ENCODE measurements at places on chromosomes 13 and 19.

DNA sequence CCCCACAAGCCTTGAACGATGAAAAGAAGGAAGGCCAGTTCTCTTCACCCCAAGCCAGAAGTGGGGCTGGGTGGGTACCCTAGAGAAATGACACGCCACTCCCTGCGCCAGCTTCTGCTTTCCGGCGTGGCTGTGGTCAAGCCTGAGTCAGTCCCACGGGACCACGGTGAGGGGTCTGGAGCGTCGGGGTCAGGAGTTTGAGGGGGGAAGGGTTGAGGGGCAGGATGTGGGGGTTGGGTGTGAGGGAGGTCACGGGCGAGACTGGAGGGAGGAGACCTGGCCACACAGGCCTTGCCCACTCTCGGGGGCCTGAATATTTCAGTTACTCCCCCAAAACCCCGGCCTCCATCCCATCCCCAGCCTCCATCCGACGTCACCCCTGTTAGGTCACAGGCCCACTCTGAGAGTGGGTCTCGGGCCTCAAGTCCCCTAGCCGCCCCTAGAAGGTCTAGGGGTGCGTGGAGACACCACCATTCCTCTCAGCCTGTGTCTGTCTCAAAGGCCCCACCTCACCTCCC lies 500 bp upstream of the IFI30 start:
- DNase-seq = peak; percentile 52

GRCh38 chr19:57338877-57339276 lies 12.2 kb upstream of the ZNF304 start:
- no peak for DNase-seq

DNA sequence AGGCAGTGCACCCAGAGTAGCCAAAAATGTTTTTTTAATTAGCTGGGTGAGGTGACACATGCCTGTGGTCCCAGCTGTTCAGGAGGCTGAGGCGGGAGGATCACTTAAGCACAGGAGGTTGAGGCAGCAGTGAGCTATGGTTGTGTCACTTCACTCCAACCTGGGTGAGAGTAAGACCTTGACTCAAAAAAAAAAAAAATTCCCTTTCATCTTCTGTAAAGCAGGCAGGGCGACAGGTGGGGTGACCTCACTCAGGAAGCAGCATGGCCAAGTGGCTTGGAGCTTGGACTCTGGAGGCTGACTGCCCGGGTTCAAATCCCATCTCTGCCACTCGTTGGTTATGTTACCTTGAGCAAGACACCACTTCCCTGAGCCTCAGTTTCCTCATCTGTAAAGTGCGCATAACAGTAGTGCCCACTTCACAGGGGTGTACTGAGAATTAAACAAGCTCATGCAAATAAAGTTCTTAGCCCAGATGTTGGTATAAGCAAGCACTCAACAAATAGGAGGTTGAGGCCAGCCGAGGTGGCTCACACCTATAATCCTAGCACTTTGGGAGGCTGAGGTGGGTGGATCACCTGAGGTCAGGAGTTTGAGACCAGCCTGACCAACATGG lies 48.3 kb downstream of the MAP4K1 start:
- DNase-seq = no peak

GRCh38 chr13:40172878-40173277 lies 493.6 kb downstream of the FOXO1 start:
- no peak for DNase-seq

GRCh38 chr13:70253834-70254233 lies 145.6 kb upstream of the KLHL1 start:
- DNase-seq = no peak

- no peak for DNase-seq
Measured at GRCh38 chr13:63110466-63110865, 1694.8 kb upstream of the PCDH20 start.

DNA sequence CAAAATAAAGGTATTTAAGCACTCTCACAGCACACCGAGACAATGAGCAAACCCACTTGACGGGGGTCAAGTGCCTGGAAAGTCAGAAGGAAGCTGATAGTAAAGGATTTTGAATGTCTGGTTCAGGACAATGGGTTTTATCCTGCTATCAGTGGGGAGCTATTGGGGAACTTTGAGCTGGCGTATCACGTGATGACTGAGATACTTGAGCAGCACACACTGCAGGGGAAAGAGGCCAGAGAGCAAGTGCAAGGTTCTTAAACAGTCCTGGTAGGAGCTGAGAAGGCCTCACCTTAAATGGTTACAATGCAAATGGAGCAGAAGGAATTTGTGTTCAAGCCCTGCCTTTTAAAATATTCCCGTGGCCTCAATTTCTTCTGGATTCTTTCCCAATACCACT lies 225.3 kb downstream of the LACC1 start:
- DNase-seq = no peak

DNA sequence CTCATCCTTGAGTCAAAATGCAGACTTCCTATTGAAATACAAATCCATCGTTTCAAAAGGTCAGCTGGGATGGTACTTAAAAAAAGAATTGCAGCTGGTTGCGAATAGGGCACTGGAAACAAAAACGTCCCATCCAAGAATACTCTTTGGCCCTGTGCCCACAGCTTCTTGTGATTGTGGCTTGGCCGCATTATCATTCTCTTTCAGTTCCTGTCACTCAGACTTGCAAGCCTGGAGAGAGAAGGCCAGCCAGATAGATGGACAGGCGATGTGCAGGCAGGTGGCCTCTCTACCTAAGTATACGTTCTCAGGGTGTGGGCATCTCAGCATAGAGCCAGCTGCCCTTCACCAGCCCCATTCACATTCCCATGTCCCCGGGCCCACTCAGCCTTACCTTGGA lies 208.5 kb upstream of the ZNF536 start:
- DNase-seq = peak; percentile 26

- DNase-seq = no peak
Measured at GRCh38 chr13:109870274-109870673, 83.9 kb upstream of the IRS2 start.

DNA sequence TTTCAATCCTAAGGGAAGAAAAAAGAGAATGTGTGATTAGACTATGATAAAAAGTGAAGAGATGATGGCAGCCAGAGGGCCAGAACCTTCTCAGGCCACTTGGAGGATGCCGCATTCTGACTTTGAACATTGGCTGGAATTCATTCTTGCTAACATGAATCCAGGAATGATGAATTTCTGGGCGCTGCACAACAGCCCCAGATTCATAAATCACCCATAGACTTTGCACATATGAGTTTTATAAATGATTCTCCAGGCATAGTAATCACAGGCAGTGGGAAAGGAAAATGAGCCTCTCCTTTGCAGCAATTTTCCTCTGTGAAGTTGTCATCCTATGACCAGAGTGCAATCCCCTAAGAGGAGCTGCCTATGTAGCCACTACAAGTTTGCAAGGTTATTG lies 555.4 kb downstream of the KCTD12 start:
- DNase-seq = no peak

GRCh38 chr13:113225515-113225914 lies 16.1 kb downstream of the CUL4A start:
- no peak for DNase-seq

DNA sequence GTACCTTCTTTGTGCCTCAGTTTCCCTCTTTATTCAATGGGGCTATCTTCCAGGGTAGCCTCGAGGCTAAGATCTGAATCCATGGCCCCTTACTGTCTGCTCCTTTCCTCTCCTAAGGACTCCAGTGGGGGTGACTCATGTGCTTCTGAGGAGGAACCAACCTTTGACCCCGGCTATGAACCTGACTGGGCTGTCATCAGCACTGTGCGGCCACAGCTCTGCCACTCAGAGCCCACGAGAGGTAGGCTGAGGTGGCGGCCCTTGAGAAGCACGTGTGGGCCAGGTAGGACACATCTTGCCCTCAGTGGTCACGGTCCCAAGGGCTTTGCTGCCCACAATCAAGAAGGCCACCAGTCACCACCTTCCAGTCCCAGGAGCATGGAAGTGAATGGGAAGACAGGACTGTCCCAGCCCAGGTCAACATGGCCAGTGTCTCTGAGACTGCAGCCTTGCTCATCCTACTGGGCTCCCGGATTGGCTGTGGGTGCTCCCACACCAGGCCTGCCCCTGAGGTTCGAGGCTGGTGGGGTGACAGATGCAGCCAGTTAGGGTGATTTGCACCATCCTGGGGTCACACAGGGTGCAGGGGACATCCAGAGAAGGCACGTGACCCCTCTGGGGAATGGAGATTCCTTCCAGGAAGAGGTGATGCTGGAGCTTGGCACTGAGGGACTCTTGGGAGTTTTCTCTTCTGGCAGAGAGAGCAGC lies 2.8 kb downstream of the TBC1D17 start:
- DNase-seq = no peak

GRCh38 chr13:86665842-86666241 lies 866.6 kb upstream of the SLITRK6 start:
- no peak for DNase-seq

GRCh38 chr13:97967948-97968347 lies 14.5 kb downstream of the IPO5 start:
- peak; percentile 24 for DNase-seq
